Heart left ventricle (tissue), 16 donors: ENCODE measurements at places on chromosomes 3 and 15.

GRCh38 chr3:143120716-143121240, 1.2 kb downstream of the CHST2 start:
- peak overlapping the region; percentile 82 for H3K4me3 ChIP-seq
- no peaks in the 10 kb centered on the region for H3K36me3 ChIP-seq
- no peak for DNase-seq

DNA sequence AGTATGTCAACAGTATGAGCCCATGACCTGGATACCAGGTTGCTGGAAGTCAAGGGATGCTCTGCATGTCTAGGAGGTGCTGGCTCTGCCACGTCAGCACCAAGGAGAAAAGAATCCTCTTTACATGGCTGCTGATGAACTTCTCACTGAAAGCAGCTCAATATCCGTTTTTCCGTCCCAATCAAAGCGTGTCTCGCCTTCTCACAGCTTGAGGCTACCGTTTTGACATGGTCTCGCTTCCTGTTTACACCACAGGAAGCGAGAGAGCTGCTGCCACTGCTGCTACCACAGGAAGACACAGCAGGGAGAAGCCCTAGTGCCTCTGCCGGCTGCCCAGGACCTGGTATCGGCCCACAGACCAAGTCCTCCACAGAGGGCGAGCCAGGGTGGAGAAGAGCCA, 27.3 kb downstream of the STARD5 start:
- peaks cover 23% of the 10 kb centered on the region for H3K36me3 ChIP-seq
- no peak overlapping the region for H3K27ac ChIP-seq
- H3K4me1 ChIP-seq: peaks cover 10% of the 10 kb centered on the region
- no peaks in the 10 kb centered on the region for H3K27me3 ChIP-seq

- H3K4me3 ChIP-seq: peak overlapping the region; percentile 20
- DNase-seq: no peak
- H3K27ac ChIP-seq: no peak overlapping the region
- peaks cover 30% of the 10 kb centered on the region for H3K27me3 ChIP-seq
- H3K36me3 ChIP-seq: no peaks in the 10 kb centered on the region
- no peaks in the 10 kb centered on the region for H3K4me1 ChIP-seq
These were observed 29.2 kb downstream of the AP3B2 start for GRCh38 chr15:82680200-82681102.

- H3K27ac ChIP-seq: no peak overlapping the region
- no peak overlapping the region for H3K4me3 ChIP-seq
- H3K36me3 ChIP-seq: no peaks in the 10 kb centered on the region
- peak; percentile 9 for DNase-seq
- H3K27me3 ChIP-seq: no peaks in the 10 kb centered on the region
These were observed 37.6 kb upstream of the DUSP7 start for GRCh38 chr3:52093756-52094545.

DNA sequence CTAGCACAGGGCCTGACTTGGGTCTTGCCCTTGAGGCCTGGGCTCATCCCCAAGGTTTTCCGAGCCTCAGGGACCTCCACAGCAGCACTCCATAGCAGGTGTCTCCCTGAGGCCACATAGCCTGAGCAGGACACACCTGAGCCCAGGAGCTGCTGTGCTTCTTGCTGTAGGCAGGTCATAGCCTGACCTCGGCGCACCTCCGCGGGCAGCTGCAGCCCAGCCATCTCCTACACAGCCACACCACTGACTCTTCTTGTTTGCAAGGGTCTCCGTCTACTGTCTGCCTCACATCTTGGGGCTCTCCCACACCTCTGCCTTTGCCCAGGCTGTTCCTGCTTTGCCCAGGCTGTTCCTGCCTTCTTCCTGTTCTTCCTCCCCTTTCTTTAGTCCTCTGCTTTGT, 224.8 kb downstream of the SLCO3A1 start:
- no peak overlapping the region for H3K27ac ChIP-seq
- H3K4me1 ChIP-seq: peaks cover 65% of the 10 kb centered on the region
- H3K36me3 ChIP-seq: no peaks in the 10 kb centered on the region
- no peak overlapping the region for H3K4me3 ChIP-seq
- no peak for DNase-seq

GRCh38 chr3:81929697-81930096, 168.3 kb upstream of the GBE1 start:
- no peaks in the 10 kb centered on the region for H3K4me1 ChIP-seq
- no peak overlapping the region for H3K4me3 ChIP-seq
- no peaks in the 10 kb centered on the region for H3K27me3 ChIP-seq
- H3K27ac ChIP-seq: no peak overlapping the region

DNA sequence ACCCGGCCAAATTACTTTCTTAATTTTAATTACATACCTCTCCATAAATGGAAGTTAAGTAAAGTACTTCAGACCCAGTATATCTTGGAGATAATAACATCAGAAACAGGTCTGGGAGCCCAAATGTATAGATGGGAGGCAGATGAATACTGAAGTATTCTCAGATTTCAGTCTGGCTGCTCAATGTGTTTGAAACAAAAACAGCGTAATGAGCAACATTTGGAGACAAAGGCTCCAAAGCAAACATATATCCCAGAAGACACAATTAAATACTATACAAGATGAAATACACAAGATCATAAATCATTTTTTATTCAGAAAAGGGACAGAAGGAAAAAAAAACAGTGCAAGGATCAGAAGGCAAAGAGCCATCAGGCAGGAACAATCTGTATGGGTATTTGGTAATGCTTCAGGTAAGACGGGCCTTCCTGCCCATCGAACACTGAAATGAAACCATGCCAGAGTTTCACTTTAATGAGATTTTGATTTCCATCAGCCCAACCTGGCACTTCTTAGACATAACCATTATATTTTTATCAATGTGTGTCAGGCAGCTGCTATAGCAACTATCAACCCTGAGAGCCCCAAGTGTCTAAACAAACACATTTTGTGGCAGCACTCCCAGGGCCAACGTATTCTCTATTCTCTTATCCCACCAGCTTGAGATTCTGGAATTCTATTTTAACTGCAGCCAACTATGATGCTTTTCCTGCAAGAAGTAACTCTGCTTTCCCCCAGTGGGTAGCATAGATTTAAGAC, 210.8 kb downstream of the STT3B start:
- H3K27me3 ChIP-seq: no peaks in the 10 kb centered on the region
- H3K4me1 ChIP-seq: no peaks in the 10 kb centered on the region
- no peak for DNase-seq
- no peak overlapping the region for H3K4me3 ChIP-seq
- no peak overlapping the region for H3K27ac ChIP-seq

DNA sequence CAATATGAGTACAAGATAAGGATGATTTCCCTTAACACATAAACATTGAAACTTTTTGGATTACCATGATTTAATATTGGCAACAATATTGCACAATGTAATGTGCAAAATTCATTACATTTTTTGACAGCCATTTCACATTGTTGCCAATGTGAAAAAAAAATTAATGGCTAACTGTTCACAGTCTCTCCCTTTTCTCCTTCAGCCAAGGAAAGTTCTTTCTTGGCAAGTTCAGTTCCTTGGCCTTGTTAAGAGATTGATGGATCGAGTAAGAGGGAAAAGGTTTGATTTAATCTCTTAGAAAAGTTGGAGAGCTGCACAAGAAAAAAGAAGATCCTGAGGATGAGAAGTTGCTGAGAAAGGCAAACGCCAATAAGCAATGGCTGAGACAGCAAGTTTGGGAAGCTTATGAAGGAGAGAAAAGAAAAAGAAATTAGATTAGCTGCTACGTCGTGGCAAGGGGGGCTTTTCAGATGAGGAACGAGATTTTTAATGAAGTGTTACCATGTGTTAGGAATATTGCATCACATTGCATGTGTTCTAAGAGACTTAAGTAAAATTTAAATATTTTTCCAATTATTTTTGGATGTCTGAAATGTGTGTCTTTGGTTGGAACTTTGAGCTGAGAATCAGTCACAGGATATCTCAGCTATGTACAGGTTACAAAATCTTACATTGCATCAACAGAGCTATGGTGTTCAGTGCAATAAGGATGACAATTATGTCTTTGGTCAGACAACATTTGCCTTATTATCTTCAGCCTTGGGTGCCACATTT, 61.4 kb upstream of the ZNF280D start:
- H3K4me1 ChIP-seq: peaks cover 22% of the 10 kb centered on the region
- no peak overlapping the region for H3K4me3 ChIP-seq
- no peaks in the 10 kb centered on the region for H3K27me3 ChIP-seq
- no peak for DNase-seq

GRCh38 chr15:77634266-77634962, 1.7 kb upstream of the LINGO1 start:
- peaks cover 21% of the 10 kb centered on the region for H3K27me3 ChIP-seq
- H3K36me3 ChIP-seq: no peaks in the 10 kb centered on the region
- H3K27ac ChIP-seq: no peak overlapping the region
- DNase-seq: peak; percentile 58
- H3K4me1 ChIP-seq: peaks cover 14% of the 10 kb centered on the region

DNA sequence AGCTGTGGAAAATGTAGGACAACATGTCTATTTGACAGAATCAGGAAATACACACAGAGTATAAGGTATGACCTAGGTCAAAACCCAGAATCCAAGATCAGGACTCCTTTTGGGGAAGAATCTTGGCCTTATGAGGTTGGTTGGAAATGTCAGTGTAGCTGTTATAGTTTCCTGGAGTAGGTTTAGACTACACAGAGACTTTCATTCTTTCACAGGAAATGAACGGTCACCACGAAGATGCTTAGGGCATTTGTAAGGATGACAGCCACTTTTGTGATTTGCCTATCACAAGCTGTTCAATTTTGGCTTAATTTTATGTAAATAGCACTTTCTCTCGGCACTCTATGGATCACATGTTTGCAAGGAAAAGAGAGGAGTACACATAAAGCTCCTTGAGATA, 18.6 kb upstream of the ZBTB20 start:
- H3K27ac ChIP-seq: no peak overlapping the region
- no peak for DNase-seq
- no peaks in the 10 kb centered on the region for H3K36me3 ChIP-seq
- no peaks in the 10 kb centered on the region for H3K27me3 ChIP-seq
- H3K4me3 ChIP-seq: no peak overlapping the region
- H3K4me1 ChIP-seq: no peaks in the 10 kb centered on the region

DNA sequence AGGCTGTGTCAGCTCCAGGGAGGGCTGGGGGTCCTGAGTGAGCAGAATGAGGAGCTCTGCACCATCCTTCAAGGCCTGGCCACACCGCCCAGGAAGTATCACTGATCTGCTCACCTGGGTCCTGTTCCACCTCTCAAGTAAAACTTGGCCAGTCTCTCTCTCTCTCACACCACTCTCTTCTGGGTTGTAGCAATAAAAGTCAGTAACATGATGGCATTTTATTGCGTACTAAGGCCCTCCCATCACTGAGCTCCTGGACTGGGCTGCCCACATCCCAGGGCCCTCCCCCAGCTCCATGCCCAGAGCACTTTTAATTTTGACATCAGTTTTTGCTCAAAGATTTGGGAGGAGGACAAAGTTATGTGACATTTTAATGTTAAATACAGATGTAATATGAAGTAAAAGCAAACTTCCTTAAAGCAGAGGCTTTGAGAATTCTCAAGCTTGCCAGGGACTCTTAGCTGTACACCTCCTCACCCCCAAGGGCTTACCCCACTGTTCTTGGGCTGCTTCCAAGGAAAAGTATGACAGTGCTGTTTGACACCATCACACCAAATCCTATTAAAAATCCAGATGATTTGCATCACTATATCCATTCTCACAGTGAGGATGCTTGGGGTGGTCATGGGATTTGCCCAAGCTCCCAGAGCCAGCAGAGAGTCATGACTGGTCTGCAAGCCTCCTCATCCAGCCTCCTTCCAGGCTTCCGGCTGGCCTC, 105.1 kb upstream of the SLCO2A1 start:
- H3K4me3 ChIP-seq: no peak overlapping the region
- H3K27me3 ChIP-seq: no peaks in the 10 kb centered on the region
- DNase-seq: no peak

- no peak overlapping the region for H3K27ac ChIP-seq
- no peaks in the 10 kb centered on the region for H3K27me3 ChIP-seq
- no peaks in the 10 kb centered on the region for H3K36me3 ChIP-seq
- DNase-seq: no peak
- H3K4me3 ChIP-seq: no peak overlapping the region
These were observed 21.2 kb upstream of the ZNF639 start for GRCh38 chr3:179301645-179302044.

- peaks cover 5% of the 10 kb centered on the region for H3K4me1 ChIP-seq
- no peaks in the 10 kb centered on the region for H3K27me3 ChIP-seq
- no peaks in the 10 kb centered on the region for H3K36me3 ChIP-seq
- H3K4me3 ChIP-seq: no peak overlapping the region
These were observed 53.7 kb downstream of the PIK3CB start for GRCh38 chr3:138781012-138781470.

DNA sequence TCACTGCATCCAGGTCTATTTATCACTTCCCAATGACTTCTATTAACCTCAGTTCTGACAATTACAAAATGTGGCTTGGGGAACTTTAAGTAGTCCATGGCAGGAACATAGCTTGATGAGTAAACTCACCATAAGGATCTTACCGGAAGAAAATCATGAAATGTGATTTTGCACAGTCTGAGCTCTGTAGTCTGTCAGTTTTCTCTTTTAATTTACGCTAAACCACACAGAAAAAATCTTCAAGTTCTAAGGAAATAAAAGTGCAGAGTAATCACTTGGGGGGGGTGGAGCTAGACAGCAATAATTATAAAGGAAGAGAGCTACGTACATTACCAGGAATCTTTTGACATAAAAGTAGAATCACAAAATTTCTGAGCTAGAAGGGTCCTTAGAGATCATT, 9.2 kb downstream of the TBC1D5 start:
- no peaks in the 10 kb centered on the region for H3K27me3 ChIP-seq
- H3K4me1 ChIP-seq: peaks cover 3% of the 10 kb centered on the region
- DNase-seq: no peak
- H3K27ac ChIP-seq: no peak overlapping the region

DNA sequence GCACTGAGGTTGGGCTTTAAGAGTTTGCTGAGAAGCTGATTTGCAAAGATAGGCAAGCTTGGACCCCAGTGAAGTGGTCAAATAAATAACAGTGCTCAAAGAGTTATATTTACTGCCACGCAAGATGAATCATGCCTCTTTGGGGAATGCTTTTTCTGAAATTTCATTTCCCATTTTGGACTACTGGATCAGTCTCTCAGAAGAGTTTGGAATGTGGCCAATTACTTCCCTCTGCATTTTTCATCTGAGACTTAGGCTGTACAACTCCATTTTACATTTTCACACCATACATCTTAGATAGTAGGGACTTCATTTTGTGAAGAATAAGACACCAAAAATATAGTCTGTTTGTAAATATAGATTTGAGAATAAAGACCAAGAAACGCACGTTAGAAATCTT, 419.7 kb downstream of the FGF12 start:
- no peaks in the 10 kb centered on the region for H3K27me3 ChIP-seq
- no peaks in the 10 kb centered on the region for H3K36me3 ChIP-seq
- no peak overlapping the region for H3K27ac ChIP-seq
- DNase-seq: no peak

DNA sequence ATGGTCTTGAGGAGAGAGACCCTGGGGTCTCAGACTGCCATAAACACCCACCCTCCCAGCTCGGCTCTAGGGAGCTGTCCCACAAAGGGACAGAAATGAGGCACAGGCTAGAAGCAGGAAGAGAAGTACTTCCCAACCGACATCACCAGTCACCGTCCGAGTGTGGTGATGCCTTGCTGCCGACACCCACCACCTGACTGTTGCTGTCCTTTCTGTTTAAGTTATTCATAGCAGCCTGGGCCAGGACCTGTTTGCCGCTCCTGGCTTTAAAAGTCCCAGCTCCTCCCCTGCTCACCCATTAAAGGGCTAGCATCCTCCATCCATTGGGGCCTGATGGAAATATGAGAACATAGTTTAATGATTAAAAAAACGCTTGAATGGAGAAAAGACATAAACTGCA, 13.2 kb upstream of the SPG11 start:
- no peaks in the 10 kb centered on the region for H3K36me3 ChIP-seq
- DNase-seq: no peak
